Heart right ventricle (tissue), 16 donors: ENCODE measurements at places on chromosomes 11 and 22.

DNA sequence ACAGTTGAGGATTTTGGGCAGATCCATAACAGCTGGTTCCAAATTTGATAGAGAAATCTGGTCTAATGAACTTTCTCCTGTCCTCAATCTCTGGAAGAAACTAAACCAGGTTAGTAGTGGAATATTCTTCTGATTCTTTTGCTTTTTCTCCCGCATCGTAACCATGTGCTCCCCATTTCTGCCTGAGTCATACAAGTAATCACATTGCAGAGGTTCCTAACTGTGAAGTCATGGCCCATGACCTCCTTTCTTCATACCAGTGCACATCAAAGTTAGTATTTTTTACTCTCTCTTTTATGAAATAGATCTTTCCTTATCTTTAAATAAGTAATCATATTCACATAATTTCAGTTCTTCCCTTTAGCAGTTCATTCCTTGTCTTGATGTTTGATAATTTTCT is 249.0 kb downstream of the DYNC2H1 start:
- no peak for DNase-seq

- DNase-seq: peak; percentile 18
Observed at GRCh38 chr11:128725630-128726319, 31.9 kb downstream of the FLI1 start.

GRCh38 chr22:23649071-23649501 is 17.0 kb upstream of the DRICH1 start:
- DNase-seq: no peak

- DNase-seq: no peak
Observed at GRCh38 chr11:104410336-104410735, 246.4 kb upstream of the PDGFD start.

GRCh38 chr22:31350410-31350863 is 4.3 kb upstream of the PATZ1 start:
- no peak for DNase-seq
